Fibroblast of upper back skin (primary cell): ENCODE measurements at places on chromosomes 7 and 10.

GRCh38 chr7:151243408-151244195 lies 4.9 kb downstream of the SMARCD3 start:
- DNase-seq: no peak

DNA sequence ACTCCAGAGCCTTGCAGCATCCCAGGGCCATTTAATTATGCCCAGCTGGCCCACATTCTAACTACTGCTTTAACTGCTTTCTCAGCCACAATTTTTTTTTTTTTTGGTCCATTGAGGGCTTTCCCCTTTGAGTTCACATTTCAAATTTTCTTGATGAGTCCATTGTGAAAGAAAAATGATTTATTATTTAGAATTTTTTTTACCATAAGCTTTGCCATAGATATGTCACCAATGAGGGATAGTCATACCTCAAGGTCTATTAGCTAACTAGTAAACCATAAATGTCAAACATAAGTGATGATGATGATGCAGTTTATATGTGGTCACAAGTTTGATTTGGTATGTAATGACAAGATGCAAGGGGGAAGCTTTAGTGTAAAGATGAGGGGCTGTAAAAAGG lies 282.9 kb downstream of the BICC1 start:
- peak; percentile 70 for DNase-seq

- no peak for DNase-seq
These were observed 13.7 kb downstream of the ZMIZ2 start for GRCh38 chr7:44762300-44762699.

DNA sequence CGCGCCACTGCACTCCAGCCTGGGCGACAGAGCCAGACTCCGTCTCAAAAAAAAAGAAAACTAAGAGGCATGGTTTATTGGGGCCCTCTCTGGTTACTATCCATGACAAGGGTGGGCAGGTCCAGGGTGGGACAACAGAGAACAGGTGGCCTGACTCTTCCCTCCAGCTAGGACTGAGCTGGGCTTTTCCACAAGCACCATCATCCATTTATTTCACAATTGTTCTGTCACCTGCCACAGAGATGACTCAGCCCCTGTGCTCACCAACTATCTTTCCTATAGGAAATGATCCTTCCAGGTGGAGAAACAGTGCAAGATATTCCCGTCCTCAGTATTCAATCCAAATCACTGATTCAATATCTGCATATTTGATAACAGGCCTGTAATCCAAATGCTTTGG lies 44.9 kb upstream of the MYL10 start:
- DNase-seq: no peak

DNA sequence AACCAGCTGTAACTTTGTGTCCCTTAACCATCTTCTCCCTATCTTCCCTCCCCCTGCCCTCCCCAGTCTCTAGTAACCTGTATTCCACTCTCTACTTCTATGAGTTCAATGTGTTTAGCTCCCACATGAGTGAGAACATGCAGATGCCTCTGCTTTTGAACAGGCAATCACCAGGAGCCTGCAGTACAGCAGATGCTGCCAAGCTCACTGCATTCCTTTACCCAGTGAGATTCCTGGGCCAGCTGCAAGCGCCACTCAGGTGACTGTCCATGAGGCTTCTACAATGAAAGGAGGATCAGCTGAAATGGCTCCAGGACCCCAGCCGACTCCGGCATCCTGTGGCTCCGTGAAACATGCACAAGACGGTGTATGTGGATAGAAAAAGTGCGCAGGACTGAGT lies 15.7 kb downstream of the GRID1 start:
- no peak for DNase-seq

- DNase-seq: peak; percentile 50
These were observed 125.4 kb upstream of the TARP start for GRCh38 chr7:38398725-38399321.

GRCh38 chr10:120477743-120478141 lies 20.7 kb downstream of the PLPP4 start:
- DNase-seq: peak; percentile 69

DNA sequence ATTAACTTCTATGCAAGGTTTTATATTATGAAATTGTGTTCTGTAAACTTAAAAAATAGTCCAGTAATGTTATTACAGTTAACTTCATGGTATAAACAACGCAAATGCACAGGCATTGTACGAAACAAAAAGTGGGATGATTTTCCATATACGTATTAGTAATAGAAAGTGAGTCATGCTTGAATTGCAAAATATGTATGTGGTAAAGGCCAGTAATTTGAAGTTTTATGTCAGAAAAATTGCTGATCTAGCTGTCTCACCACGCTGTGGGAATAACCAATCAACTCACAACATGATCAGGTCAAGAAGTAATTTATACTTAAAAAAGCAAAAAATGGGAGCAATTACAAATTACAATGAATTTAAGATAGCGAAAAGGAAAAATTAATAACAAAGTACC lies 37.0 kb upstream of the GLI3 start:
- peak; percentile 77 for DNase-seq
